ENCODE measurements at places on chromosomes 12 and 14.
A peak's percentile ranks its signal among the peaks of the same experiment; 100 is the strongest.

DNA sequence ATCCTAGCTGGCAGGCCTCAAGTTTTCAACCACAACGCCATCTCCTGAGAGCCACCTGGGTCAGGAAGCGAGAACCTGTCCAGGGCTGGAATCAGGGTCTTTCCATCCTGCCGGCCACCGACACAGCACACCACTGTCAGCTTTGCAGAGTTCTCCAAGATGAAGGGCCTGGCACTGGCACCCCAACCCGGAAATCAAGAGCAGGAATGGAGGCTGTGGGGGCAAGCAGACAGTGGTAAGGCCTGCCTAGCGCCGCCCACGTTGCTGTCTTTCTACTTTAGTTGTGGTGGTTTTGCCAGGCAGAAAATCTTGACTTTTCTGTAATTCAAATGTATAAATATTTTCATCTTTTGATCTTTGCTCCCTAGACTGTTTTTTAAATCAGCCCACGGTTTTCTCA lies 90.7 kb downstream of the ITPK1 start:
- peak; percentile 6 for DNase-seq

GRCh38 chr12:132559652-132560363 lies 50.6 kb downstream of the LRCOL1 start:
- DNase-seq, result peak; percentile 50

- DNase-seq, result no peak
Observed at GRCh38 chr14:100592972-100593371, 5.8 kb upstream of the BEGAIN start.

GRCh38 chr12:108939594-108939993 lies 59.7 kb downstream of the DAO start:
- no peak for DNase-seq

DNA sequence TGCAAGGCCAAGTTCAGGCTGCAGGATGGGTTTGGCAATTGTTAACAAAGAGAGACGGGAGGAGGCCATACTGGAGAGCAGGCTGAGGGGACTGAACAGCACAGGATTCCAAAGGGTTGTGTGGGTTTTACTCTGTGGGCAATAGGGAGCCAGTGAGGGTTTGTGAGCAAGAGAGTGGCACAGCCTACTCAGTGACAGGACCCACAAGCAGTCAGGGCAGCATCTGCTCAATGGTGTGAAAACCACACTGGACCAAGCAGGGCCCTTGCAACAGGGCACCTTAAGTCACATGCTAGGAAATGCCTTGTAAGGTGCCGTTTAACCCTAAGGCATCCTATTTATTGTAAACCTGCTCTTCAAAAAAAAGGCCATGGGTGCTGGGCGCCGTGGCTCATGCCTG lies 22.0 kb downstream of the SYNE3 start:
- no peak for DNase-seq

- no peak for DNase-seq
Observed at GRCh38 chr12:15334225-15334624, 11.9 kb downstream of the PTPRO start.

DNA sequence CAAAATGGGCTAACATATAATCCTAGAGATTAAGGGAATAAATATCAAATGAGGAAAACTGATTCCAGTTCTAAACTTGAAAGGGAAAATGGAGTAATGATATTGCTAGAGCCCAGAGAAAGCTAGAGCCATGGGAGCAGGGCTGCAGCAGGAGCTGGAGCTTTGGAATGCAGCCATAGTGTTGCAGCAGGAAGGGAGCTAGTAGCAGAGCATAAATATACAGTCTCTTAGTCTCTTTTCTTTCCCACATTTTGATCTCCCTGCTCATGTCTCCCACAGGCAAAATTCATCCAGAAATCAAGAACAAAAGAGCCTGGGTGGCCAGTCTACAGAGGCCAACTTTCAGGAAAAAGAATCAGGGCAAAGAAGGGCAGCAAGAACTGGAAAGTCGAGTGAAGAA lies 253.7 kb downstream of the ATXN7L3B start:
- DNase-seq, result no peak

GRCh38 chr12:94261119-94261518 lies 112.7 kb downstream of the PLXNC1 start:
- DNase-seq, result no peak

GRCh38 chr14:25759256-25759655 lies 709.3 kb upstream of the STXBP6 start:
- no peak for DNase-seq

DNA sequence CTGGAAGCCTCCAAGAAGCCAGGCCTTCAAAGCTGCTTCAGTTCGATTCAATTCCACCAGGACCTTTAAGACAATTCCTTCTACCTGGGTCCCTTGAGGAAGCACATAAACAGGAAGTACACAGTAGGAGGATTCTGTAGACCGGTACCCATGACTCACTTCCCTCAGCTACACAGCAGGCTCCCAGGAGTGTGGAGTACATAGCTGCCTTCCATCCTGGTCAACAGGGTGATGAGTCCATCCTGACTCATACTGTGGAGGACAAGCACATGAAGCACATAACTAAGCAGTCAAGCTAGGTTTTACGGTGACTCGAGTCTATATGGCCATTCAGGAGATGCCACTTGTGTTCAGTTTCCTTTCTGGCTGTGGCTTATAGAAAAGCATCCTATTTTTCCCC lies 197.6 kb upstream of the RBM19 start:
- no peak for DNase-seq

GRCh38 chr12:10249690-10250455 lies 37.2 kb downstream of the GABARAPL1 start:
- no peak for DNase-seq

- no peak for DNase-seq
Observed at GRCh38 chr12:49974677-49975317, 2.0 kb downstream of the AQP6 start.

DNA sequence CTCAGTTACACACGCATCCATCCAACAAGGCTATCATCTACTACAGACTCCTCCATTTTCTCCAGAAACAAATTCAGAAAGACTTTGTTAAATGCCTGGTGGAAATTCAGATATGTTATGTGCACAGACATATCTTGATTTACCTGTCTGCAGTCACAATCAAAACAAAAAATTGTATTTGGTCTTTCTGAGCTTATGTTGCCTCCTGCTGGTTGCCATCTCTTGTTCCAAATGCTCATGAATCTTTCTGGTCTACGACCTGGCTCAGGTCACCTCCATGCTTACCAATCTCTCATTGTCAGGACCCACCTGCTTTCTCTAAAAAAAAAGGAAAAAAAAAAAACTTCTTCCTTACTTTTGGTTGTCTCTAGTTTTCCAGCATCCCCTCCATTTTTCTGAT lies 169.2 kb upstream of the PLXNC1 start:
- peak; percentile 9 for DNase-seq

DNA sequence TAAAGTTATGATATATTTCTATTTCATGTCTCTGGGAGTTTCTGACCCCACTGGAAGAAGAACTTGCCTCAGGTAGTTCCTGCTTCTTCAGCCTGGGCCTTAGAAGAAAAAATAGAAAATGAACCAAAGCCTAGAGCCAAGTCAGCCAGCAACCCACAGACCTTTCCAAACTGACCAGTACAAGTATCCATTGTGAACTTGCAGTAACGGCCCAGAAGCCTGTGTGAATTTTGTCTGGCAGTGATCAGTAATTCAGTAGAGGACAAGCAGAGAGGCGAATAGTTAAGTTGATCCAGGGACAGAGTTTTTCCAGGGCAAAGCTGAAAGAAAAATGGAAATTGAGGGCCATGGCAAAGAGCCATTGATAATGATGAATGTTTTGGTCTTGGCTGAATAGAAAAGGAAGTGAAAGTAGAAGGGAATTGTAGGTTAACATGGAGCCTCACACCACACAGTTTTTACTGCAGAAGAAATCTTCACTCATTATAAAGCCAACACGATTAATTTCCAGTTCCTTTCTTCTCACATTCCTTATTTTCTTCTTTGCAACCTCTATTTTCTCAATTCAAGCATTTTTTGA lies 311.8 kb downstream of the BTG1 start:
- no peak for DNase-seq

All from activated CD4-positive, alpha-beta T cell treated with anti-CD3 and anti-CD28 coated beads, Interleukin-2, amount 50 U/mL, for 48 hours (primary cell).